ENCODE measurements at places on chromosomes 6 and 20.

GRCh38 chr6:36245572-36246061, 24.2 kb upstream of the PNPLA1 start:
- no peak for DNase-seq

GRCh38 chr6:27288136-27289044, 23.7 kb downstream of the POM121L2 start:
- DNase-seq: no peak

- no peak for DNase-seq
Observed at GRCh38 chr6:109059153-109059552, 35.5 kb downstream of the SESN1 start.

- DNase-seq: no peak
Observed at GRCh38 chr20:7516621-7517111, 423.6 kb downstream of the HAO1 start.

DNA sequence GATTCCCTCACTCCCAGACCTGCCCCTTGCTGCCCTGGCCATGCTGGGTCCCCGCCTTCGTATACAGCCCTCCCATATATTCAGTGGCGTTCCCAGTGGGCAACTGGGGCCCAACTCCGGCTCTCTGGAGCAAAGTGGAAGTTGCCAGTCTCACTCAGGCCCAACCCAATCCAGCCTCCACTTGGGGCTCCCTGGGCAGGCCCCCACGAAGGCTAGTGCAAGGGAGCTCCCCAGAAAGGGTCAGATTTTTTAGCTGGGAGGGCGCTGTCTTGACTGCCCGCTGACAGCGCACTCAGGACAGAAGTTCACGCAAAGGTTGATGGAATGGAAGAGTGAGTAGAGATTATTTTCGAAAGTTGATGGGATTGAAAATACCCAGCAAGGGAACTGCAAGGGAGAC, 5.9 kb downstream of the TP53TG5 start:
- DNase-seq: no peak

DNA sequence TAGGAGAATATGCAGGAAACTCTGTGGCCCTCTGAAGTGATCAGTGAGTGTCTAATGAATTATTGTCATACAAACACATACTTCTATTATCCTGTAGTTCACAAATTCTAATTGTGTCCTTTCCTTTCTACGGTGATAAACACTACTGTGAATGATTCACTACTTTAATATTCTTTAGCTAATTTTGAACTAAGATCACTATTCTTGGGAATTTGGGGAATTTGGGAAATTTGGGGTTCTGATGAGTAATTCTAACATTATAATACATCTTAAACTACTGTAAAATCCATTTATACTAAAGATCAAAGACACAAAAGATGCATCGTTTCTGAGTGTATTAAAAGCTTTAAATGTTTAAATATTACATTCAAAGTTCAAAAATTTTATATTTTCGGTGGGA, 1287.2 kb upstream of the CITED2 start:
- DNase-seq: no peak

- DNase-seq: no peak
Observed at GRCh38 chr6:116450769-116451740, 10.1 kb upstream of the CALHM6 start.

DNA sequence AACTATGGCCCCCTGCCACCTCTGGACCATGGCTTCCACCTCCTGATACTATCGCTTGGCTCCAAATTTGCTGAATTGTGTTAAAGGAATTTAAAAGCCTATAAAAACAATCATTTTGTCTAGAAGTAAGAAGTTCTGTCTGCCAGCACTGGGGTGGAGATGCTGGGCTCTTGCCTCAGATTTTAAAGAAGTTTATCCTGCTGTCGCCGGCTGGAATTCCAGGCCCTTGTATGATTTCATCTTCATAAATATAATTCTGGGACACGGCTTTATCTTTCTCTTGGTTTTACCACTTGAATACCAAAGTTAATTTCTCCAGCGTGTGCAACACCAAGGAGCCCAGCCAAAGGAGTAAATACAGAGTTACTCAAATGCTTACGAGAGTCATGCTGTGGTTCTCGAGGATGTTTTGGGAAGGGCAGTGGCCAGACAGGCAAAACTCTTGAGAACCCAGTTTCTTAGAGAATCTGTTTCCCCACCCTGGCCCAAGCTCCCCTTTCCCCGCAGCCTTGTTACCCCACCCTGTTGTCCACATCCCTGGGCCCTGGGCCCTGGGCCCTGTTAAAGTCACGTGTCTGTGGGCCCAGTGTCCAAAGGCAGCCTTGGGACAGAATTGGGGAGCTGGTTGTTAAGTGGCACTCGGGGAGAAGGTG, 31.9 kb downstream of the C6orf89 start:
- DNase-seq: no peak

DNA sequence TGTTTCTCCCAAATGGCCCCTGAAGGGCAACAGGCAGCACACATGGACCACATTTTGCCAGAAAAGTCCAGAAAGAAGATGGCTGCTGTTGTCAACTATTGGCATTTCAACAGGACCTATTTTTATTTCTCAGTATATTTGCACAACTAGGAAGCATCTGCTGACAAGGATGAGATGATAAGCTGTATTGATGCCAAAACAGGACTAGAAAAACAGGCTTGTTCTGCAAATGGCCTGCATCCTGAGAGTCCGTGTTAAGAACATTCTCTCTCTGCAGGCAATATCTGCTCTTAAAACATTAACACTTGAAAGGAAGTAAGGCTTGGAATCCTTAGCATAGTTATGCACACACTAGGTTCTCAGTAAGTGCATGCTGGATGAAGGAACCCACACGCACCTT, 283.7 kb downstream of the ESR1 start:
- DNase-seq: no peak

- DNase-seq: no peak
Observed at GRCh38 chr6:45548657-45549515, 171.2 kb upstream of the SUPT3H start.

GRCh38 chr20:8154638-8155037, 22.6 kb downstream of the PLCB1 start:
- DNase-seq: no peak

DNA sequence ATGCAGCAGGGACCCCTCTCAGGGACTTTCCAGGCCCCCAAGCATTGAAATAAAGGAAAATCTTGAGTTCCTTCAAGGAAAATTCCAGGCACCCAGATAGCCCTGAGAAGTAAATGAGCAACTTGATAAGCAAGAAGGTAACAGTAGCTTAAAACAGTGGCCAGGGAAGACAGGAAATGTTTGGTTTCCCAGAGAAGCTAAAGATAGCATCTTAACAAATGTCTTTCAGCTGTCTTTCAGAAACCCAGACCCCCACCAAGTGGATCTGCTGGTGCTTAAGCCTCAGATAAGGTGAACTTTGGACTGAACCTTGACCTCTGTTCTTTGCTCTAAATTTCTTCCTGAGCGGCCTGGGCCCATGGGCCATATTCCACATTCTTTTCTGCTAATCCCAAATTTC, 117.8 kb upstream of the CST7 start:
- no peak for DNase-seq

DNA sequence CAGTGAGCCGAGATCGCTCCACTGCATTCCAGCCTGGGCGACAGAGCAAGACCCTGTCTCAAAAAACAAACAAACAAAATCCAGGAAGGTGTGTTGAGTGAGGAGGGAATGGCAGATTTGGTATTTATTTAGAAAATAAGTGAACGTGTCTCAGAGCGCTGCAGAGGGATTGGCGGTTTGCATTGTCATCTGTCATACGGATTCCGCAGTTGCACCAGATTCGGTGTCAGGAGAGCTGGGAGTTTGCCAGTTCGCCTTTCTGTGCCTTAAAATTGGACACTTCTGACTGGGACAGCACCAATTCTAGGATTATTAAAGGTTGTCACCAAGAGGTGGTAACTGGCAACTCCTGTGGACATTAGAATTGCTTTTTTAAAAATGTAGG, 912 bp downstream of the SNRNP48 start:
- DNase-seq: no peak

DNA sequence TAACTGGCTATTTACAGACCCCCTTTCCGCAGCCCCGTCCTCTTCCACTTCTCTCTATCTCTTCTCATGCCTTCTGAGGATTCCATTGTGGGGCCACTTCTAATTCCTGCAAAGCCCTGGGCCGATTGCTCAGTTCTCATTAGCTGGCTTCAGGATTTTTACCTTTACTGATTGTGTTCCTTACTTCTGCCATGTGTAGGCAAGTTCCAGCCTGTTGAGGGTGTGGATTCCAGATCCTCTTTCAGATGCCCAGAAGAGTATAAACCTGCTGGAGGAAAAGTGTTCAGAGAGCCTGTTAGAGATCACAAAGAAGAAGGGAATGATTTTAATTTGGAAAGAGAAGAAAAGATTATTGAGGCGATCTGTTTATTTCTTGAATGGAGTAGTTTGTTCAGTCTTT, 5.4 kb downstream of the DSE start:
- no peak for DNase-seq

DNA sequence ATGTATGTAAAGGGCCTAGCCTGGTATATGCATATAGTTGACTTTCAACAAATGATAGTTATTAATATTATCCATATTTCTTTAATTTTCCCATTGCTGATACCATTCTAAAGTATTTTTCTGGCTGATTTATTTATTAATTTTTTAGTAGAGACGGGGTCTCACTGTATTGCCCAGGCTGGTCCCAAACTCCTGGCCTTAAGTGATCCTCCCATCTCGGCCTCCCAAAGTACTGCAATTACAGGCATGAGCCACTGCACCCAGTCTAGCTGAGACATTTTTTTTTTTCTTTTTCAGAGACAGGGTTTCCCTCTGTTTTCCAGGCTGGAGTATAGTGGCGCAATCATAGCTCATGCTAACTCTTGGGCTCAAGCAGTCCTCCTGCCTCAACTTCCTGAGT, 29.8 kb upstream of the MROH8 start:
- no peak for DNase-seq

GRCh38 chr6:126440923-126441322, 101.0 kb downstream of the CENPW start:
- no peak for DNase-seq

- no peak for DNase-seq
Observed at GRCh38 chr20:6886065-6886729, 118.7 kb downstream of the BMP2 start.

GRCh38 chr20:57651881-57652605, 31.8 kb upstream of the ZBP1 start:
- DNase-seq: no peak

DNA sequence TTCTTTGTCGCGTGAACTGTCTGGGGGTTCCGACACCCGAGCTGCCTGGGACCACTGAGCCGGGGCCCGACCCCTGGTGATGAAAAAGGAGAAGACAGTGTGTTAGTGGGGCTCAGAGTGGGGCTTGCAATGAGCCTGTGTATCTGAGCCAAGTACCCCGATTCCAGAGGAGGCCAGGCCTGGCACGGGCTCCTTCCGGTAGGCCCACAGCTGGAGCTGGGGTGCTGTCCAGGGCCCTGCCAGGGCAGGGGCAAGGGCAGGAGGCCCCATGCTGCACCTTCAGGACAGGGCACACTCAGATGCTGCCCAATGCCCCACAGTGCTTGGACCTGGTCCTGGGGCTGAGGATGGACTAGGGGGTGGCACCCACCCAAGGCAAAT, 89.4 kb downstream of the TAF4 start:
- no peak for DNase-seq

- DNase-seq: no peak
Observed at GRCh38 chr20:9066191-9066590, 2.7 kb upstream of the PLCB4 start.

GRCh38 chr20:60108397-60108796, 150.2 kb downstream of the CDH26 start:
- DNase-seq: no peak

GRCh38 chr6:145836170-145836569, 21.6 kb upstream of the FBXO30 start:
- DNase-seq: no peak

GRCh38 chr6:116191881-116192280, 62.0 kb downstream of the TSPYL4 start:
- DNase-seq: no peak

DNA sequence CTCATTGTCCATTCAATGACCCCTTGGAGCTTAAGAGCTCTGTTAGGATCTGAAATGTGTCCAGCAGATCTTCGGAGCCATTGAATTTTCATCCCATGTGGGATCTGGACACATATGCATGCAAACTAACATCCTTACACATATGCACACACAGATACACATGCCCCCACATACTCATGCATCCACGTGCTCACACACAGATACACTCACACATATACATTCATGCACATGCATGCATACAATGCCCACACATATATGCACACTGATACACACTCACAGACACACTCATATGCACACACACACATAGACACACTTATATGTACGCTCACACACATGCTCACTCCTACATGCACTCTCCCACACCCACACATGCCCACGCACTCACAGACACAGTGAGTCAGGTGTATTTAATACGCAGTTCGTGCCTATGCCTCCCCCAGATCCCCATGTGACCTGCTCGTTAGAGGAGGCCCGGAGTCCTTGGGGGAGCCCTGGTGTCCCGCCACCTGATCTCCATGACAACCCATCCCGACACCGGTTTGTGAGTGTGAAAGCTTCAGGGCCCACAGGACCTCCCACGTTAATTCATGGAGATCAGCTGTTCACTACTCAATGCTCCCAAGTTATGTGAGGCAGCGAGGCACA, 121.9 kb upstream of the SULF2 start:
- no peak for DNase-seq

DNA sequence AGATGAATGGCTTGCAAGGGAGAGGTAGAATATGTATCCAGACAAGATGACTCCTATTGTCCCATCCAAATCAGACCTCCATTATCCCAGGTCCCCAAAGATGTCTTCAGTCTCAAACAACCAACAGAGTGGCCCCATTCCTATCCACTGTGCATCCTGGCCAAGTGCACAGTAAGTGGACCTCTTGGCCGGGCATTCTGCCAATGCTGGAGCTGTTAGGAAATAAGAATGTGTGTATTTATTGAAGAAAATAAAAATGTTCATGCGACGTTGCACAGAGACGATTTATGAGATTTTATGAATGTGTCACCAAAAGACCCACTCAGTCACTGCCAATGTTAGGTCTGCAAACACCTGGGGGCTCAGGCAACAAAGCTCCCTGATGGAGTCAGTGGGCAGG, 196.0 kb downstream of the MAFB start:
- DNase-seq: no peak

DNA sequence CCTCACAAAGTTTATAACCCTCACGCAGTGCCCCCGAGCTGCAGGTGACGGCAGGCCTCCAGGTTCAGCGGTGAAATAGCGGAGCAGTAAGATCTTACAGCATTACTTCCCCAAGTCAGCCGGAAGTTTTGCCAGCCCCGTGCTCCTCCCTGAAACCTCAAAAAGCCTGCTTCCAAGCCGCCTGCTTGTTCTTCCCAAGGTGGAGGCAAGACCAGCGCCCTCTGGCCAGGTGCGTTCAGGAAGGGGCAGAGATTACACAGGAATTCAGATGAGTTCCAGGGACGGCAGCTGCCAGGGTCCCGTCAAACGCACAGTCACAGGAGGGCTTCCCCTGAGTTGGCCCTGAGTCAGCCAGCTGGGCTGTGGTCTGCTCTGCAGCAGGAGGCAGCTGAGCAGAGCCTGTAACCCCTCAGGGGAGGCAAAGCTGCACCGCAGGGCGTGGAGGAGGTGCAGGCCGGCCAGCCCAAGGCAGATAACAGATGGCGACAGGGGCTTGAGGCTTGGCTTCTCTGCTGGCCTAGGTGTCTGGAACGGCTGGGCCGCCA, 124.1 kb upstream of the RPS6KA2 start:
- DNase-seq: no peak

GRCh38 chr6:3370361-3371221, 86.3 kb downstream of the SLC22A23 start:
- DNase-seq: no peak

GRCh38 chr6:166502453-166502852, 84.0 kb downstream of the RAMACL start:
- DNase-seq: no peak
